Jurkat, Clone E6-1 (cell line): ENCODE measurements at places on chromosomes 1 and 21.
A peak's percentile ranks its signal among the peaks of the same experiment; 100 is the strongest.

DNA sequence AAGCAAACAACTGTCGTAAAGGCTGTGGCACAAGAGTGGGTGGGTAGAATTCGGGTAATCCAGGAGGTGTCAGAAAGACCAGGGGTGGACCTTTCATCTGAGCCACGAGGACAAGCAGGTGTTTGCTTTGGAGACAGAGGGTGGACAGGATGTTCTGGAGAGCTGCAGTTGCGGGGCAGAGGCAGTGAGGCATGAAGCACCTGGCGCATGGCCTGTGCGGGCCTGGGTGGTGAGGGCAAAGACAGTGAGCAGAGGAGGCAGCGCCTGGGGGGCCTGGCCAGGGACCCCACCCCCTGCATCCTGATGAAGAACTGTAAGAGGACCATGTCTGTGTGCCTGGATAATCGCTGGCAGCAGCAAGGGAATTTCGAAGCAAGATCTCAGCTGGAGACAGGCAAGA, 24.9 kb downstream of the KIF26B start:
- DNase-seq = no peak

- DNase-seq = no peak
Measured at GRCh38 chr1:231020816-231021215, 19.2 kb downstream of the FAM89A start.

- DNase-seq = no peak
Measured at GRCh38 chr1:18972531-18972930, 16.1 kb upstream of the IFFO2 start.

DNA sequence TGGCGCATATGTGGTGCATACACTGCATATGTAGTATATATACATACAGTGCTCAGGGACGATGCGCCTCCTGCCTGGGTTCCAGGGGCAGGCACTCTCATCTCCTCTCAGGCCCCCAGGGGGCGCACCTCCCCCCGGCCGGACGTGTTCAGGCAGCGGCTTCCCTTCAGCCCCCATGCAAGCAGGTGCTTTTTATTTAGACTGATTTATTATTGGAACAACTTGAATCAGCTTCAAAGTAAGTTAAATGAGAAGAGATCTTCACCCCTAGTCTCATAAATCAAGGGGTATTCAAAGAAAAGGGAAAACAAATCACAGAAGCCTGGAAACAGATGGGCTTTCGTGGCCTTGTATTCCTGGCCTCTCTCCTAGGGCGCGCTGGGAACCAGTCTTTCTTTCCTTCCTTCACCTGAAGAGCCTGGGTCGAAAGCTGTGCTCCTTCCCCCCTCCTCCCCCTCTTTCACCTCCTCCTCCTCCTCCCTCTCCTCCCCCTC, 64.6 kb downstream of the UBIAD1 start:
- DNase-seq = peak; percentile 62

- DNase-seq = no peak
Measured at GRCh38 chr1:12166834-12167492, at the start of gene TNFRSF1B. Gene TNFRSF1B, plus strand, starts transcription at chr1:12166991. Its CDS starts 101 bp downstream, at chr1:12167092.

DNA sequence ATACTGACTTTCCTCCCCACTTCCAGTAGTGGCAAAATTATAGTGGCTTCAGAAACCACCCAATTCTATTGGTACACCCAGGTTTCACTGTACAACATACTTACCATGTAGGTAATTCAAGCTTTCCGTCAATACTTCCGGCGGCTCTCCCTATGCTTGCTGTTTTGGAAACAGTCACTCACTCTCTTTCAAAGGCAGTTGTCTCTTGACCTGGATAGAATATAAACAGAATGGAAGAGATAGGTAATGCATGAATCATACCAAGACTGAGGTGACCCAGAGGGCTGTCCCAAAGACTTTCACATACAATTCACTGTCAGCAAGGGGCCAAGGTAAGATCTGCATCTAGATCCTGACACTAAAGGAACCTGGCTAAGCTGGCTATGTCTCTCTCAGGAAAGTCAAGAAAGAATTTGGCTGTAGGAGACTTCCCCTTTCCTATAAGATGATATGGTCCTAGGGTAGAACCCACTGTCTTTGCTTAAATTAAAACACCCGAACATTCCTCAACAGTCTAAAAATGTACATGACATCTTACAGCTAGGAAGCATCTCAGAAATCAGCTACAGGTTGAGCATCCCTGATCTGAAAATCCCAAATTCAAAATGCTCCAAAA, 59.6 kb downstream of the LUZP1 start:
- DNase-seq = no peak

DNA sequence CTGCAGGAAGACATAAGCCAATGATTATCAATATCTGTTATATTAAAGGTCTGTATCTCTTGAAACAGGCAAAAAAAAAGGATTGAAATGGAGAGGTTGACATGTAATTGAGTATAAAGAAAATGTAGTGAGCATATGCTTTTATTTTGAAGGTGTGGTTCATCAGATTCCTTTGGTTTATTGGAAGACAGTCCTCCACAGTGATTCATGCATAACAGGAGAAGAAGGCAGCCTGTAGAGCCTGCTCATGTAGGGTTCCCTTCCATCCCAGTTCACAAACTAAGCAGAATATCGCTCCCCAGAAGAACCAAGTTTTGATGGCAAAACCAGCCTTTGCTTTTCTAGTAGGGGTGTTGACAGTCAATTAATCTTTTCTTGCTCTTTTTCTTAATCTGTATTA, 1016.8 kb upstream of the ADGRL4 start:
- DNase-seq = no peak

DNA sequence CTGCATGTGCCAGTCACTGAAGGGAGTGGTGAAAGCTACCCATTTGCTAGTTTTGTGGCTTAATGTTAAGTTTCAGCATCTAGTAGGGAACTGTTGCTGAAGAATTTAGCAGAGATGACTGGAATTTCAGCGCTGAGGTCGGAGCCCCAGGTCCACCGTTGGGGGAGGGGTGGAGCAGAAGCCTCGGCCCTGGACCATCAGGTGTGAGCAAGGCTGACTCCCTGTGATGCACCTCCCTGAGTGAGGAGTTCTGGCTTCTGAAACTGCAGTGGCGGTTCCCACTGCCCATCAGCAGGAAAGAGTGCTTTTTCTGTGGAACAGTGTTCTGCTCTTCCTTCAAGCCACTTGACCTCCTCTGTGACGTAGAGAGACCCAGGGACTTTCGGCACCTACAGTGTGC, 1.3 kb downstream of the NOS1AP start:
- no peak for DNase-seq

- DNase-seq = no peak
Measured at GRCh38 chr1:160154790-160155189, 3.4 kb downstream of the ATP1A4 start.

GRCh38 chr21:41630249-41630648, 122.3 kb upstream of the TMPRSS2 start:
- DNase-seq = no peak

- DNase-seq = no peak
Measured at GRCh38 chr21:44710294-44710665, 1.1 kb downstream of the TSPEAR start.

DNA sequence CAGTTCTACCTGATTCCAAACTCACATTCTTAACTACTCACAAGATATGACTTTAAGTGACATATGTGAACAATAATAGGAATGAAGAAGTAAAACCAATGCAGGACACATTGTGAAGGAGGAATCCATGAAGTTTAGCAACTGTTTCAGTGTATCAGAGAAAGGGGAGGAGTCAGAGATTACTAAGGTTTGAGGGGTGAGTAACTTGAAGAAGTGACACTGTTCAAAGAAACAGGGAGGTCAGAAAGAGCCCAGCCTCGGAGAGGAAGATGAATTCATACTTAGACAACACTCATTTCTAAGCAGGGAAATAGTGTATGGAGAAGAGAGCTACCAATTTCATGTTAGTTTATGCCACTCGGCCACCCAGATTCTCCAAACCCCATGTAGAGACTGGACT, 28.2 kb upstream of the RPF1 start:
- no peak for DNase-seq

- DNase-seq = peak; percentile 22
Measured at GRCh38 chr1:156910309-156910782, 10.1 kb upstream of the LRRC71 start.

- DNase-seq = peak; percentile 23
Measured at GRCh38 chr1:230401763-230402294, 24.3 kb downstream of the PGBD5 start.

- DNase-seq = no peak
Measured at GRCh38 chr1:66752000-66752592, at the start of gene DYNLT5. Gene DYNLT5, plus strand, starts transcription at chr1:66752459. Its CDS starts 2,200 bp downstream, at chr1:66754659.

DNA sequence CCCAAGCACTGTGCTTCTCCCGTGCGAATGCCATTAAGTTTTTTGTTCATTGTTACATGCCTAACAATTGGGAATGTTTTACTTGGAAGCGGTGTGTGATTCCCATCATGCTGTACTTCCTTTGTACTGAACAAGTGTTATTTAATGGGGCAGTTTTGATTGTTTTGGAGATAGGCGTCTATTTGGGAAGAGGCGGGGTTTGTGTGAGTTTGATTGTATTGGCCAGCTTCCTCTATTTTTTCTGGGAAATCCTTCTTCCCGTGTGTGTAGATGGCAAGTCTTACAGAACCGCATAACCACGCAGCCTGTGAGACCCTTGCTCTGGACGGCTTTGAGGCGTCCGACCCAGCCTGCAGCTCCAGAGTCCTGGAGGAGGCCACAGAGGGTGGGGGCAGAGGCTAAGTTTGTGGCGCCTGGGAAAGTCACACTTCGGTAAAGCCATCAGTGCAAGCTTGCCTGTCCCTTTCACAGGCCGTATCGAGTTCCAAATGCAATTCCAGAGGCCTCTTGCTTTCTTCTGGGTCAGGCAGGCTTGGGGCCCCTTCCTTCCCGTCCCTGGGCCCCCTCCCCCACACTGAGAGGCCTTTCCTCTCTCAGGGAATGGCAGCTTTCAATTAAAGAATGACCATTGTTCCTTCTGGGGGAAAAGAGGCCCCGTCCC, 210.3 kb downstream of the TOMM20 start:
- DNase-seq = no peak

DNA sequence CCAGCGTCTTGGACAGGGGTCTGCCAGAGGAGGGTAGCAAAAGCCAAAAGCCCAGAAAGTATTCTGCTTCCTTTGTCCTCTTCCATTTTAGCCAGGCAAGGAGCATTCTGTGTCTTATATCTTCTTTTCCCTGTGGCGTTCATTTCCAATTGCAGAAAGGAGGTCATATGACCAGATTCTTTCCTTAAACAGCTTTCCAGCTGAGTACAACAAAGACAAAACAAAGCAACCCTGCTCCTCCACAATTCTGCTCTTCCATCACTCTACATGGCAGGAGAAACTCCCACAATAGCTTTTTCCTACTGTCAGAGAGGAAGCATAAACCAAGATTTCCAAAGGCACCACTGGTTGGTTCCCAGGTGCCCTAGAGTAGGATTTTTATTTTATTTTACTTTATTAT, 19.7 kb downstream of the ENSA start:
- DNase-seq = no peak

DNA sequence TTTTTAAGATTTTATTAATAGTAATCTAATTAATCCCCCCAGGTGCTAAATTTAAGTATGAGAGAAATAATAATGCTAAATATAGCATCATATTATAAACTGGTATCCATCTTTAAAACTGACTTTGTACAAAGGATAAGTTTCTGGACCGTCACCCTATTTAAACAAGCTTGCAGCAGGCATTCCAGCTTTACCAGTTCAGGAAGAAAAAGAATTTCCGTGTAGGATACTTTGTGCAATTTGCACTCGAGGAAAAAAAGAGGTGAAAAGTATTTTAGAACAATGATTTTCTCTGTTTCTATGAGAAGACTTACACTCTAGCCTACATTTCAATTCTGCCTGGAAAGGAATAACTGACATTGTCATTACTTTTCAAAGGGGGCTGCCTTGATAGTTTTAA, 27.6 kb downstream of the HMCN1 start:
- no peak for DNase-seq

GRCh38 chr1:21520899-21521716, 11.9 kb downstream of the ALPL start:
- no peak for DNase-seq

GRCh38 chr1:85555867-85556573, 24.5 kb upstream of the CCN1 start:
- no peak for DNase-seq

DNA sequence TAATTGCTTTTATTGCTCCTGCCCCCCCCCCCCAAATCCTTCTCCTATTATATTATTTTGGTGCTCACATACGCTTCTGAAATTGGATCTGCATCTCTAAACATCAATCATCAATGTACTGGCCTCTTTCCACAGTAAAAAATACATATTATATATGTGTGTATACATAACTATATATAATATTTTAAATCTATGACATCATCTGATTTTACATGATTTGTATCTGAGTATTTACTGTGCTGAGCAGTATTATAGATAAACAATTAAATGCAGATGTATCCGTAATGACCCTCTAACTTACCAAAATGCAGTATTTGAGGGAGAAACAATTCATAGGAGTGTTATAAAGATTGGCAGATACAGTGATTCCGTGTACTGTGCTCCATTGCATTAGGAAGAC, 832 bp downstream of the PLPPR4 start:
- no peak for DNase-seq

- no peak for DNase-seq
Measured at GRCh38 chr1:232059726-232060374, 433.3 kb downstream of the DISC1 start.

DNA sequence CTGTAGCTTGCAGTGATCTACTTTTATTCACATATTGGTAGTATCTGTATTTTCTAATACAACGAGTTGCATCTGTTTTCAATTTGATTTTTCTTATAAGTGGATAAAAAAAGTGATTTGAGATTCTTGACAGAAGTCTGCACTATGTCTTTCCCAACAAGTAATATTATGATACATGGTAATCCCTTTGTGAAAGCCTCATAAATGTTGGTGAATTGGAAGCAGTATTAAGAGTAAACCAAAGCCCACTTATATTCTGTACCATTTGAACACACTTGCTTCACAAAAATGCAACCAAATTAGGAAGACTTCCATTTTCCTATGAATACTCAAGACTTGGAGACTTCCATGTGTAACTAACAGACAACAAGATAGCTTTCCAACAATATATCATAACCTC, 172.0 kb downstream of the HMCN1 start:
- no peak for DNase-seq

GRCh38 chr1:147781056-147781471, 20.7 kb upstream of the GJA5 start:
- no peak for DNase-seq

DNA sequence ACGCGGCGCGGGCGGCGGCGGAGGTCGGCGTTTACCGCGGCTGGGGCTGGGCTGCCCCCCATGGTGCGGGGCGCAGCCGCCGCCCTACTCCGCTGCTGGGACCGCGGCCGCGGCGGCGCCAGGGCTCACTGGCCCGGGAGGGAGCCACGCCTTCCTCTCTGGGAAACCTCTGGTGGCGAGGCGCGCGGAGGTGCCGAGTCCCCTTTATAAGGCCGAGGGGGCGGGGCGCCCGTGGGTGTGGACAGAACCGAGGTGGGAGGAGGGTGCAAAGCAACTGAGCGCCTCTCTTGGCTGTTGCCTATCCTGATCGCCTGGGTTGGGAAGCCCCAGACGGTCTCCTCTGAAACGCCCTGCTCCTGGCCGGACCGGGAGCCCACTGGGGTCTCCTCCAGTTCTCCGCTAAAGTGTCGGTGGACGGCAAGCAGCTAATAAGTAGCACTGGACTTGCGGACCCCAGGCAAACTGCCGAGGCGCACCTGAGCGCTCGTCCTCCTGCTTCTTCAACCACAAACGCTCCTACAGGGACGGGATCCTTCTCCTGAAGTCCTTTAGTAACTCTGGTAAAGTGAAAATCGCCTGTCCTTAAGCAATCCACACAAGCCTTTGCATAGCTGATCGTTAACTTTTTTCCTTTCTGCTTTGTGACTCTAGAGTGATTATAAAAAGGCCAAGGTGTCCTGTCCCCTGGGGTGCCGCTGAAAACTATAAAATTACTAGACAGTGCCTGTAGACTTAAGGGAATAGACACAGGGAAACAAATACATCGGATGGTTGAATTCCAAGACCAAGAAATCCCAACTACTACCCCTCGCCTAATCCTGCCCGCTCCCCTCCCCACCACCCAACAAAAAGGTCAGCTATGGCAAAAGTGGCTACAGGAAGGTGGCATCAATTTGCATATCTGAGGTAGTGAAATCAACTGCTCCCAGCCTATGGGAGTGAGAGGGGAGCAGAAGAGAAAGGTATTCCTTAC, at the start of gene PTGER3:
TSS of gene PTGER3 (minus strand) at position 182 of the 973 bp plus-strand sequence. CDS start 239 bp downstream, outside the sequence.
- DNase-seq = no peak
